ENCODE measurements at places on chromosomes 12 and 14.

- DNase-seq = no peak
Measured at GRCh38 chr14:24298892-24299254, 707 bp downstream of the DHRS1 start.

DNA sequence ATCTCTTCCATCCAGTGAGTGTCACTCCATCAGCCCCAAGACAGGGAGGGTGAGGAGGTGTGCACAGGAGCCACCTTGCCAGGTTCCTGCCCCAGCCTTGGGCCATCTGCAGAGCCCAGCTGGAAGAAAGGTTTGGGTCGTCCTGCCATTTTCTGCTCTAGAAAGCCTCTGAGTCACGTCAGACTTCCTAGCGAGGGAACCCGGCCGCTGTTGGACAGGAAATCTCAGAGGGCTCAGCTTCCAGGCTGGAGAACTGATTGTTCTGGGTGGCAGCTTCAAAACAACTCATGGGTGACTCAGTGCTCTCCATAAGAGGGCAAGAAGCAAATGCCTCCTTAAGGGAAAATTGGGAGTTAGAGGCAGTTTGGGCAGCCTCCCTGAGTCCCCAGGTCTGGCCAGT is 16.6 kb downstream of the HIP1R start:
- DNase-seq = no peak

DNA sequence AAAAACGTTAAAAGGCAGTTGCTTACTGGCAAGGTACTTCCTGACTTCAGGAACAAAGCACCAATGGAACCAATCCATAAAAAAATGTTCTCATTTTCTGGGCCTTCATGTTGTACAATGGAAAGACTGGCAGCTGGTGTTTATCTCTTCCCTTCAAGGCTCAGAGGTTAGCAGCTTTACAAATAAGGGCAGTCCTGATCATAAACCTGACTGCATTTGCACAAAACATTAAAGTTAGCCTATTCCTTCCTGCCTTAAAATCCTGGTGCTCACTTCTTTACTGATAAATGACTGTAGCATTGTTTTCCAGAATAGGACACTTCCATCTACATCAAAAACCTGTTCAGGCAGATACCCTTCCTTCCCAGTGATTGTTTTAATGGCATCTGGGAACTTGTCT is 19.2 kb downstream of the IL26 start:
- DNase-seq = no peak

GRCh38 chr14:74278080-74278479 is 24.7 kb downstream of the ABCD4 start:
- DNase-seq = no peak

- DNase-seq = no peak
Measured at GRCh38 chr12:113111247-113111646, 24.3 kb downstream of the RASAL1 start.

DNA sequence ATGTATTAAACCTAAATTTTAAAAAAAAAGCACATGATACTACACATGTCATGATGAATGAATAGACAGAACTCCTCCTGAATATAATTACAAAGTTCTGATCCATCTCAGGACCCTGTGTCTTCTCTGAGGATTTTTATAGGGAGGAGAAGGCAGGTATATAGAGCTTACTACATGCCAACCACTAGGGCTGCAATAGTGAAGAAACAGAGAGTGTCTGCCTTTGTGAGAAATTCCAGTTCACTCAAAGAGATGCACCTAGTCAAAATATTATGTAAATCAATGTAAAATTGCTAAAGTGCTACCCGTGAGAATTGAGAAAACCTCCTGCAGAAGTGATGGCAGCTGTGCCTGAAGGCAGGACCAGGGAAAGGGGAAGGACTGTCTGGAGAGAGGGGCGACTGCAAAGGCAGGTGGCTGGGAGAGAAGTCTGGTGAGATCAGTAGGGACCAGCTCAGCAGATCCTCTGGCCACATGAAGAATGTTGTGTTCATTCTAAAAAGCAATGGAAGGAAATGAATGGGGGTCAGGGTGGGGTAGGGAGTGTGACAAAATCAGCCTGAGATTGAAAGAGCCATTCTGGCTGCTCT is 15.1 kb downstream of the ABHD4 start:
- no peak for DNase-seq

GRCh38 chr12:23204933-23205778 is 580.2 kb downstream of the ETNK1 start:
- DNase-seq = no peak

DNA sequence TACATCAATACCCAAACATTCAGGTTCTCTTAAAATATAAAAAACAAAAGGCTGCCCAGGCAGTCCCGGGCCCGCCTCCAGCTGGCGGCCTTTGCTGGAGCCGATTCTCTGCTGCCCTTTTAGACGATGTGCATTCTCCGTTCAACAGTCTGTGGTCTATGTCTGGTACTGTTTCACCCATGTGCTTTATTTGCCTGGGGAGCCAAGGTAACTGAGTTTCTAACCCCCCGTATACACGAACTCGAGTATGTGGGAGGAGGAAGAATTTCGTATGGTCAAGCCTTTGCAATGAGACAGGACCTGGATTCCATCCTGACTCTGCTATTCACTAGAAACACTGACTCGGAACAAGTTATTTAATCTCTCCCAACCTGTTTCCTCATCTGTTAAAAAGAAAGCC is 54.1 kb upstream of the GPR68 start:
- no peak for DNase-seq

DNA sequence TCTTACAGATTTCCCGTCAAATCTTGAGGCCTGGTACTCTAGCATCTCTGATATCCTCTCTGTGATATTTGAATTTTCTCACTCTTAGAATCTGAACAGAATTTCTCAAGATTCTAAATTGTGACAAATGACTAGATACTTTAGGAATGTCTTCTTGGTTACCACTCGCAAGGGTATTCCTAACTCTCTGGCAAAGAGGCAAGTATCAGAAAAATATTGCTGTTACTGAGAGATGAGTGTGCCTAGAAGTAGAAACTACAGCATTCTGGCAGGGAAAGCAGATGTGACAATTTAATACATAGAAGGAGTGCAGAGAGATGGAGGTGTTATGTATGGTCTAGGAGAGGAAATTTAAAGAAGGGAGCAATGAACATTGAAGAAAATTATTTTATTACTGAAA is 467.8 kb downstream of the LRIG3 start:
- DNase-seq = no peak

- no peak for DNase-seq
Measured at GRCh38 chr12:53498235-53498630, 1.0 kb downstream of the MAP3K12 start.

DNA sequence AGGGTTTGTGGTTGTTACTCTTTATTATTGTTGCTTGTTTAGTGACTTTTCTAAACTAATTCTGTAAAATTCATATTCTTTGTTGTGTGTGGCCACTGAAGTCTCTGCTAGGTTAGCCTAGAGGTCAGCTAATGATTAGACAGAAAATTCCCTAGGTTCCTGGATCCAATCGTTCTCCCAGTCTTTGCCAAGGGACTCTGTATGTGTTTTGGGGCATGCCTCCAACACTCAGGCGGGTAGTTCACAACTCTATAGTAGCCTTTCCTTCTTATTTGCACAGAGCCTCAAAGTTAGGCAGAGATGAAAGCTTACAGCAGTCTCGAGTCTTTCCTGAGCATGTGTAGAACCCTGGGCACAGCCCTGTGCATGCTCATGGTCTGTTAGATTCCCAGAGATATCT is 32.7 kb upstream of the RIN3 start:
- no peak for DNase-seq

GRCh38 chr12:75750716-75751306 is 239.4 kb upstream of the KRR1 start:
- no peak for DNase-seq

DNA sequence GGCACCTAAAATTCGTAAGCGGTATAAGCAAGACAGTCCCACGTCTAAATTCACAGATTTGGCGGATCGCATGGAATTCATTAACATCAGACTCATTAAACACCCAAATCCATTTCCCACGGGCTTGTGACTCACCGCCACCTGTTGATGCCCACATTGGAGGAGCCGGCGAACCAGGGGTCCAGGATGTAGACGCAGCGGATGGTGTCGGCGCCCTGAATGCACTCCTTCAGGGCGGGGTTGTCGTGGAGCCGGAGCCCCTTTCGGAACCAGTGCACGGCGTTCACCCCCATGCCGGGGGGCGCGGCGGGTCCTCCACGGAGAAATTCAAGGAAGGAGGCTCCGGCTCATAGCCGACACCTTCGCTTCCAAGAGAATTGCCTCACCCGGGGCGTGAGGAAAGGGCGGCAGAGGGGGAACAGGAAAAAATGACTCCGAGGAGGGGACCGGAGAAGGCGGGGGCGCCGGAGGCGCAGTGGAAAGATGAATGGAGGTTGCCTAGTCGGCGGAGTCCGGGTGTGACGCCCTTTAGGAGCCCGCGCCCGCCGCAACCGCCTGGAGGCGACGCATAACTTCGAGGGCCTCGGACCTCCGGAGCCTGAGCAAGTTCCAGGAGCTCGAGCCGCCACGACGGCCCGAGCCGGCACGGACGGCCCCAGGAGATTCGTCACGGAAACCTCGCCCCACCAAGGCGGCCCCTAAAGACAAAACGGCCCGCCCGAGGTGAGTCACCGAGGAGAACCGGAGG is 506 bp downstream of the CRY1 start:
- peak; percentile 48 for DNase-seq

GRCh38 chr12:65125975-65126374 is 4.9 kb upstream of the WIF1 start:
- DNase-seq = no peak

DNA sequence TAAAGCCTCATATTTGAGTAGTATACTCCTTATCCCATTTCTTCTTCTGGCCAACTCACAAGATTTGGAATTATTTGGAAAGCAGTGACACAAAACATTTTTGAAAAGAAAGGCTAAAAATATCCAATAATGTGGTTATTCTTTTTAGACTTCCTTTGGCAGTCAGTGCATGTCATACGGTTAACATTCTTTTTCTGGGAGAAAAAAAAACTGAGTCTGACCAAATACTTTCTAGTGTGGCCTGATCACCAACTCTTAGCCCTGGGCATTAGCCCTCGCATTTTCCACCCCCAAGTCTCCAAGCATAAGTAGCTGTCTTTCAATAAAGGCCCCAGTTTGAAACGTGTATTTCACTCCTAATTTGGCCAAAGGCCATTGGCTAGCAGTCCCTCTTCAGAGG is 5.9 kb downstream of the RASSF3 start:
- DNase-seq = no peak

- no peak for DNase-seq
Measured at GRCh38 chr12:62640910-62641448, 174.4 kb downstream of the MON2 start.

GRCh38 chr14:70006699-70007098 is 127.5 kb downstream of the SMOC1 start:
- no peak for DNase-seq

DNA sequence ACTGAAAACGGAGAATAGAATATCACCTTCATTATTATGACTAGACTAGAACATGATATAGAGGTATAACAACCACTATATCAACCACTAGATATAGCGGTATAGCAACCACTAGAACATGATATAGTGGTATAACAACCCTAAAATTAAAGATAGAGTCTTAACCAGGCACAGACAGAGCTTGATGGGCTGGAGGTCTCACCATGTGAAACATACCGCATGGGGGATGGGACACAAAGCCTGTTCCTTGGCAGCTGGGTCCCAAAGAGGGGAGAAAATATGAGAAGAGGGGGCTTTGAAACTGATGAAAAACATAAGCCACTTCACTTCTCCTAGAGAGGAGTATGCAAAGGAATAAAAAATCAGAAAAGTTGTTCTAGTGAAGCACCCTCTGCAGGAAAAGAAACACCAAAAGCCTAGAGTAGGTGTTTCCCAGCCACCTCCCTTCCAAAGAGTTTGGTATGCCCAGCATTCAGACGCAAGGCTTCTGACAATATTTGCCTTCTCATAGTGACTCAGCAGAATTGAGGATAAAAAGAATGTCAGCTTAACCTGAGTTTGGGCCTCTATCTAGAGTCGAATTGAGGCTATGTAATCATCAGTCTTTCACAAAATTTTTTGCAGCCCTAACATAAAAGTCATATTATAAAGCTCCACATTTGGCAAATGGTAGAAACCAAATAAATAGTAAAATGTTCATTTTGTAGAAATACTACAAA is 316.4 kb downstream of the NOVA1 start:
- no peak for DNase-seq

- no peak for DNase-seq
Measured at GRCh38 chr12:91529829-91530228, 347.2 kb upstream of the DCN start.

DNA sequence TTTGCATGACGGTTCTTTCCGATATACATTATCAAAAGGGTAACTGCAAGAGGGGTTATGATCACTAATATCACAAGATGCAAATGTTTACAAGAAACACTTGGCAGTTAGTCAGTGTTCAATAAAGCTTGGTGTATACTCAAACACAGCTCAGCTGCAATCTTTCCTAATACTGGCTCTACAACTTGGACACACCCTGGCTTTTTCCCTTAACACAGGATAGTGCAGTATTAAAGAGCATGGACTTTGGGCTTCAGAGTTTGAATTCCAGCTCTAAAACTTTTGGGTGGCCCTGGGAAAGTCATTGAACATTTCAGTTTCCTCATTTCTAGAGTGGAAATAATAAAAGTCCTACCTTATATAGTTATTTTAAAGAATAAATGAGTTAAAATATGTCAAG is 107.0 kb downstream of the HECTD4 start:
- DNase-seq = no peak

DNA sequence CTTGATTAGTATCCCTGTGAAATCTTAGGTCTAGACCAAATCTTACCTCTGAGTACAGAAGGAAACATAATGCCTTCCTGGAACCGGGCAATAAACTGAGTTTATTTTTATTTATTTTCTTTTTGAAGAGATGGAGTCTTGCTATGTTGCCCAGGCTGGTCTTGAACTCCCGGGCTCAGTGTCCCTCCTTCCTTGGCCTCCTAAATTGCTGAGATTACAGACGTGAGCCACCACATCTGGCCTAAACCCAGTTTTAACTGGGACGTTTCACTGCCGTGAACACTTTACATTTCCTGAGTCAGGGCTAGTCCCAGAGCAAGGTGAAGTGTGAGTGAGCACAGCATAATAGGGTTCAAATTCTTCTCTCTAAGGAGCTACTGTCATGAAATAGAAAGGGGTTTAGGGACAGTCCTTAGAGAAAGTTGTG is 671 bp downstream of the GUCY2C start:
- DNase-seq = no peak

DNA sequence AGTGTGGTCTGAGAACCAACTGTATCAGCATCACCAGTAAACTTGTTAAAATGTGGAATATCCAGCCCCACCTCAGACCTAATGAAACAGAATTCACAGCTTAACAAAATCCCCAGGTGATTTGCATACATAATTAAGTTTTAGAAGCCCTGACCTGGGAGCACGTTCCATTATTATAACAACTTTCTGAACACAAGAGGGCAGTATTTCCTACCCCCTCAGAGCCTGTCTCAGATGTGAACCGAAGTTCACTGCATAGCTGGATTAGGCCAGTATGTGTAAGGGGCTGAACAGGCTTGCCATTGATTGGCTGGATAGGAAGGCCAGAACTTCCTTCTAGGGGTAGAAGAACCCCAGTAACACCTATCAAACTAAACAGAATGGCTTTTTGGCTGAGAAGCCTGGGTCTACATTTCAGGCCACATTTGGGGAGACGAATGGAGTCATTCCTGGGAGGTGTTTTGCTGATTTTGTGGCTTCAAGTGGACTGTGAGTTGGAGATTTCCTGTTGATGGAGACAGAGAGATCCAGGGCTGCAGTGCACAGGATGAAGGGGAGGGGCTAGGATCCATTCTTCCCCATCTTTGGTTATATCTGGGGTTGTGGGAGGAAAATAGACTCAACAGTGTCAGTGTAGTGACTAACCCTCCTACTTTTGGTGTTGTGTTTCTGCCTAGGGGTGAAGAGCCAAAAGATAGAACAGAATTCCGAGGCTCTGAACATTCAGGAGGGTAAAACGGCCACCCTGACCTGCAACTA is 94.7 kb upstream of the OR4E1 start:
- DNase-seq = no peak
